ENCODE measurements at places on chromosomes 2 and 18.

GRCh38 chr2:60679036-60679780 is 76.9 kb upstream of the PAPOLG start:
- no peak for DNase-seq

- DNase-seq, result no peak
Measured at GRCh38 chr2:215507136-215507535, 71.3 kb upstream of the FN1 start.

- no peak for DNase-seq
Measured at GRCh38 chr18:54222922-54223567, 1.4 kb downstream of the MBD2 start.

DNA sequence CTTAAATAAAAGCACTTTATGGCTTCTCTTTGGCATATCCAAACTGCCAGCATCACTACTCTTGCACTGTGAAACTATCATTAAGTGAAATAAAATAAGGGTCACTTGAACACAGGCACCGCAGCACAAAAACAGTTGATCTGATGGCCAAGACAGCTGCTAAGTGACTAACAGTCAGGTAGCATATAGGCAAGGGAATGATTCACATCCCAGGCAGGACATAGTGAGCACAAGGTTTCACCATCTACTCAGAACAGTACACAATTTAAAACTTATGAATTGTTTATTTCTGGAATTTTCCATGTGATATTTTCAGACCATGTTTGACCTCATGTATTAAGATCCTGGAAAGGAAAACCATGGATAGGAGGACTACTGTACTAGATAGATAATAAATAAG is 214.2 kb downstream of the MREG start:
- no peak for DNase-seq

- no peak for DNase-seq
Measured at GRCh38 chr2:58606799-58607198, 365.7 kb upstream of the FANCL start.

DNA sequence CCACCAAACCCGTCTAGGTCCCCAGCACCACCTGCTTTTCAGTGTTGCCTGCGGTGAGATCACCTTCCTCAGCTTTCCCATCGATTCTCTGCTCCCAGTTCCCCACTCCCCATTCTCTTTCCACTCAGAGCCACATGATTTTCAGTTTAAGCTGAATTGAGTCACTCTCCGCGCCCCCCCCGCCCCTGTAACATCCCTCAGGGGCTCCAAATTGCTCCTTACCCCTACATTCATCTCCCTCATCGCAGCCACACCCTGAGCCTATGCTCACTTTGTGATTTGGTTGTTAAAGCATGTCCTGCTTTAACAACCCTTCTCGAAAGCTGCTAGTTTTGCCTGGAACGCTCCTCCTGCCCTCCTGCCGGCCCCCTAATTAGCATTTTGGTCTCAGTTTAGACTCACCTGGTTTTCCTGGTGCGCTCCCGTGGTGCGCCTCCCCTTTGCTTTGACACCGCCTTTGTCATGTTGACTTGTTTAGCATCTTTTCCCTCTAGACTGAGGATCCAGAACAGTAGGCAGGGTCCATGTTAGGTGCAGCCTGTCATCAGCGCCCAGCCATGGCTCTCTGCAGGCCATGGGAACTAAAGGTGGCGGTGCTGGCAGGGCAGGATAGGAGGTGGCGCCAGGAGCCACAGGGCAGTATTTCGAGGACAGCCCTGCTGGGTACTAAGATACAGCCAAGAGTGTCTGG is 60.8 kb downstream of the ST3GAL5 start:
- no peak for DNase-seq

DNA sequence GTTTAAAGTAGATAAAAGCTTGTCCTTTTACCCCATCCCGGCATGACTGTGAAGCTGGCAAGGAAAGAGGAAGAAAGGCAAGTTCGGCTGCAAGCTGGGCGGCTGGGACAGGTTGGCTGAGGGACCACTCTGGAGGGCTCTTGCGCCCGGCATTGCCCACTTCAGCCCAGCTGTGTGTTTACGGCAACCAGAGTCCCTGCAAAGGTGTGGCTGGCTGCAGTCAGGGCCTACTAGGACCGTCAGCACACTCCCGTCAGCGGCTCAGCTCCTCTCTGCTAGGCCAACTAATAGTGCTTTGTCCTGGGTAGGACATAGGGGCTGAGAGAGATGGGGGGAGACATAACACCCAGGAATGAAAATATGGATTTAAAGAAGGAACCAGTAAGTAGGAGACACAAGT is 11.7 kb upstream of the SAP130 start:
- no peak for DNase-seq

GRCh38 chr18:58398648-58399398 is 230.1 kb downstream of the ALPK2 start:
- no peak for DNase-seq

DNA sequence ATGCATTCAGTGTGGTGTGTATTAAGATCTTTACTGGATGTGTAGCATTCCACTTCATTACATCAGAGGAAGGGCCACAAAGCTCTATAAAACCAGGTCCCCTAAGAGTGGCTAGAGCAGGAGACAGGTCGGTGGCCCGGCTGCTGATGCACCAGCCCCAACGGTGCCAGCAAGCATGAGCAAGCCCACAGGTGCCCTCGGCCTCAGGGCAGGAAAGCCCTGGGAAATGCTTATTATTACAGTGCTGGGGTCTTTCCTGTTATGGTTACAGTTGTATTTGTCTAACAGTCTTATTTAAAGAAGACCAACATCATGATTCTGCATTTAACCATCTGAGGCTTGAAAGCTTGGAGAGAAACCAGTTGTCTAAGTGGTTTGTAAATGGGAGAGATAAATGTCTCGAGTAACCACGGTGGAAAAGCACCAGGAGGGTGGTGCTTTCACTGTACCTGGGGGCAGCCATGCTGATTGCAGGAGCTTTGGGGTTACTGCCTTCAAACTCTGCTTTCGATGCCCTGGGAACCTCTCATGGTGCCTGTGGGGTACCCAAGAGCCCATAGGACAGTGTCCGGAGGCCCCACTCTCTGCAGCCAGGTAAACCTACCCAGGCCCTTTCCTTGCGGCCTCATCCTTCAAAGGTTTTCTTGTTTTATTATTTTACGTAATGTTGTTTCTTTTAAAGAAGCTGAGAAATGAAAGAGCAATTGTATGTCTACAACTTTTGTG is 133.1 kb downstream of the SH3RF3 start:
- DNase-seq, result no peak

- no peak for DNase-seq
Measured at GRCh38 chr2:28172114-28172898, 220.4 kb upstream of the FOSL2 start.

GRCh38 chr18:54774981-54775665 is 53.2 kb upstream of the RAB27B start:
- no peak for DNase-seq

DNA sequence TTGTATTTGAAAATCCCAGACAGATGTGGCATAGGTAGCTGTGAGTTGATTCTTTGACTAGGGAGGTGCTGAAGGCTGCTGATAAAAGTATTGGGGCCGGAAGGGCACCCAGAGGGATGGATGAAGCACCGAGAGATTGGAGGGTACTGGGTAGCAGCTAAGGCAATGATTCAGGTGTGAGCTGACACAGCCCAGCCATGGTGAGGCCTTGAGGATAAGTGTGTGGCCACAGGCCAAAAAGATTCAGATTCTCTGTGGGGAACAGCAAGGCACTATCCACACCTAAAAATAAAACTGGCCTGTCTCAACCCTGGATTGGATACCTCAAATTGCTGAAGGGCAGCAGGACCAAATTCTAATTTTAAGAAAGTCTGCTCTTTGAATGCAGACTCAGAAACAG is 35.2 kb downstream of the RDH14 start:
- DNase-seq, result no peak

GRCh38 chr18:5431836-5432575 is 111.8 kb downstream of the EPB41L3 start:
- DNase-seq, result no peak

DNA sequence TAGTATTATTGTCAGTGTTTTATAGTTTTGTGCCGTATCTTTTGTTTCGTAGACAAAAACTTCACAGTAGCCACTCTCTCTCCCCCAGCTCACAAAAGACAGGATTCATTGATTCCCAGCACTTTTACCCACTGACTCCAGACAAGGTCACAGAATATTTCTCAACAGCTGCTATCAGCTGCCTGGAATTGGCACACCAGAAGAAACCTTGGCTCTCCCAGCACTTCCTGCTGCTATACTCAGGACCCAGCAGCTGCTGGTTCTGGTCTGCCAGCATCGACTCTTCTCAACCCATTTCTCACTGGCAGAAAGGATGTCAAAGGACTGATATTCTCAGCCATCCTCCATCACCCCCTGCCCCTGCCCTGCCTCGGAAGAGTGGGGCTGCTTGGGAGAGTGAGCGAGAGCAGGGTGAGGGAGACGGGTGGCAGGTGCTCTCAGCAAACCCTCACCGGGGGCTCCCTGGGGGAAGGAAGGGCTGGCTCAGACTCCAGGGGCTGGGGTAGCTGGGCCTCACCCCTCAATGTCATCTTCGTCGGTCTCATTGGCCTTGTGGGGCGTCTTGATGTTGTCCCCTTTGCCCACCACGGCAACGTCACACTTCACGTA is 6.1 kb upstream of the OTOF start:
- DNase-seq, result no peak

- no peak for DNase-seq
Measured at GRCh38 chr2:138950486-138950885, 170.3 kb upstream of the NXPH2 start.

DNA sequence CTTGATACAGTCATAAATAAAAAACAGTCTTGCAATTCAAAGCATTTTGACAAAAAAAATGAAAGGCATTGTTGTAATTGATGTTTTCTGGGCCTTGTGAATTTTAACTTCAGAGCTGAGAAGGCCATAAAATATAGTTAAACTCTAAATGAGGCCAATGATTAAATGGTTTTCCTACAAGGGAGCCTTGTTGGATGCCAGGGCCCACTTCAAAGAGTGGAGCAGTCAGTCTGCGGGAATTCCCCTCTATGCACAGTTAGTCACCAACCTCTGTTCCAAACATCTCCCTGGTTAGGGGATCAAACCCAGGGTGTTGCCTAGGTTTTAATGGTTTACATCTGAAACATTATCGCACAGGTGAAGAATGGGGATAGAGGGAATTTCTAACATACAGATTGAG is 143.4 kb downstream of the NCKAP5 start:
- DNase-seq, result no peak

DNA sequence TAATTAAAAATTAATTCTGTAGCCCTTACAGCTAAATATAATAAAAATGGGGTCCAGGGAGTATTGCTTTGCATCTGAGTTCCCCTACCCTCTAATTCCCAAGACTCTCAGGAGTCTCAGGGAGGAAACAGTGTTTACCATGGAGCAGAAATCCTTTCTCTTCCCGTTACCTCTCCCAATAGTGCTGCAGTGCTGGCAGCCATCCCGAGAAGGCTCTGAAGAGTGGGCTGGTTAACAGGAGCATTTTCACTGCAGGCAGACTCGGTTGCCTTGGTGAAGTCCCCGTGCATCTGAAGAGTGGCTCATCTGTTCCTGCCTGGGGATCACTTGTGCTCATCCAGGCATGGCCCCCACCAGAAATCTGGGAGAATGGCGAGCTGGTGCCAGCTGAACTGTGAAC is 41.8 kb upstream of the TMEM178A start:
- no peak for DNase-seq

Measured in HS-27A (cell line).